H54 (cell line): ENCODE measurements at places on chromosomes 12 and 14.

DNA sequence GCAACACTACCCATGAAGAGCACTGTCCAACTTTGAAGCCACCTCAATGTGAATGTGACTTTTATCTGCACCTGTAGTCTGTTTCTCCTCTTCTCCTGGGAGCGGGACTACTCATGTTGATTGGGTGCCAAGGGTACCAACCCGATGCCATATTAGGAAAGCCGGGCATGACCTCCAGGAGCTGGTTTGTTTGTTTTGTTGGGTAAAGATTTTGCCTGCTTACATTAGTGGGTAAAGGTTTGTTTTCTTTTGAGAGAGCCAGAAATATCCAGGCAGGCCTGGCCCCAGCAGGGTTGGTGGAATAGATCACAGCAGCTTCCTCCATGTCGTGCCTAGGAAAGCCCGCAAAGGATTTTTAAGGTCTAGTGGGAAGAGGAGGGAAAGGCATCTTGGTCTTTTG, 19.7 kb upstream of the ITPK1 start:
- no peak for DNase-seq

DNA sequence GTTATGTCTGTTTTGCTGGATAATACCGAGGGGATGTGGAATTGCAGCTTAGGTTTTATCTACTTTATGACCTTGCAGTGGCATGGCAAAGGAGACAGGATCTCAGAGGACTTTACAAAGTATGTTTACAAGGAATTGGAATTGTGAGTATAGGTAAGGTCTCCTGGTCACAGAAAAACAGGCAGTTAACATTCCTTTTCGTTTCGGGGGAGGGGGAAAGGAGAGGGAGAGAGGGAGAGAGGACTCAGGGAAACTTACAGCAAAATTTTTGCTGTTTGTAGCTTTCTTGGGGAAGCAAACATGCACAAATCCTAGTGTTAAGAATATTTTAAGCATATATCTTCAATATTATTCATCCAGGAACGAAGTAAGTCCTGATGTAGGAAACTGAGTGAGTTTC, 590.5 kb upstream of the LRFN5 start:
- DNase-seq = no peak

DNA sequence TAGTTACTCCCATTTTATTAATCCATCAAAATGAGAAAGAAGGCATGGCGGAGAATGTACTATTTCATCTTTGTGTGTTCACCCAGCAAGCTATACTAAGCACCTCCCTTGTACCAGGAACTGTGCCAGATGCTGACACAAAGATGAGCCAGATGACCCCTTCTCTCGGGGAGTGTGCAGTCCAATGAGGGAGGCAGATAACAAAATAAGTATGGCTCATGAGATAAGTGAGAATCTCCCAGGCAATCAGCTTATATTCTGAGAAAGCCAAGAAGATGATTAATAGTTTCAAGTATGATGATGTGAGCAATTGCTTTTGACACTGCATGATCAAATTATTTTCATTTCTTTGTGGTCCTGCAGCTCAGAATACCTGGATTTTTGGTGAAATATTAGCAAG, 1.3 kb upstream of the TMEM233 start:
- no peak for DNase-seq

DNA sequence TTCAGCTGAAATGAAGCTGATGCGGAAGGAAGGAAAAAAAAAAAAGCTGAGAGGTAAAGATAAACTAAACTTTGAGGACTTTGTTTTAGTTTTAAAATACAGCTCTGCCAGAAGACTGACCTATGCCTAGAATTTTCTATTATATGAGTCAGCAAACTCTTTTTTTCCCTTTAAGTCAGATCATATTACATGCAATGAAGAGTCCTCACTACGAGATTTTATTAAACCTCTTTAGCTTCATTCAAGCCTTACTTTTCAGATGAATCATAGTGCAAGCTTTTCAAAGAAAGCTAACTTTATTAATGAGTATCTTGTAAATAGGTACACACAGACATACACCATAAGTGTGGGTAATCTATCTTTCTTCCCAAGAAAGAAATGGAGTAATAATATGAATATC, 57.8 kb upstream of the FSCB start:
- DNase-seq = no peak

DNA sequence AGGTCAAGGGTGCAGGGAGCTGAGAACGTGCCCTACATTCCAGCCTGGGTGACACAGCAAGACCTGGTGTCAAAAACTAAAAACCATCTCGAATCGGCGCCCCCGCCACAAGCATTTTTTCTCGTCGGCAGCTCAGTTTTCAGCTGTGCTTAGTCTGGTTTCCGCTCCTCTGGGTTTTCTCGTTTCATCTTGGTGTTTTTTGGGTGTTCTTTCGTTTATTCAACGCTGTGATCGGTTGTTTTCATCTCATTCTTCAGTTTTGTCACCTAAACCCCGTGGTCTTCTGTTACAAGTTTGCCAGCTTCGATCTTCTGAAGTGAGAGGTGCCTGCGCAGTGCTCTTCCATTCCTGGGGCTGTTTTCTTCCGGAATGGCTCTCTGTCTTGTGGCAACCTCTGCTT, 41.4 kb downstream of the NOC4L start:
- DNase-seq = no peak

DNA sequence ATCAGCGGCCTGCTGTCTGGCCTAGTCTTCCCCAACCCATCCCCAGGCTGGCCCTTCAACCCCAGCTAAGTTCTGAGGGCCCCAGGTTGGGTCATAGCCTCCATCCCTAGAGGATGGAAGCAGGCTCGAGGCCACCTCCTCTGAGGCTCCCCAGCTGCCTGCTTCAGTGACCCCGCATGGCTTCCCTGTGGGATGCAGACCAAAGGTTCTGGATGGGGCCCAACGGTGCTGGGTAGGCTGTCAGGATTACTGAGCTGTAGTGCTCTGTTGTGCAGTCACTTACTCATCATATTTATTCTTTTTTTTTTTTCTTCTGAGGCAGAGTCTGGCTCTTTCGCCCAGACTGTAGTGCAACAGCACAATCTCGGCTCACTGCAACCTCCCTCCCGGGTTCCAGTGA, 92.0 kb downstream of the IRF2BPL start:
- no peak for DNase-seq

- DNase-seq = no peak
Observed at GRCh38 chr12:11876307-11876706, 194.4 kb upstream of the BCL2L14 start.

DNA sequence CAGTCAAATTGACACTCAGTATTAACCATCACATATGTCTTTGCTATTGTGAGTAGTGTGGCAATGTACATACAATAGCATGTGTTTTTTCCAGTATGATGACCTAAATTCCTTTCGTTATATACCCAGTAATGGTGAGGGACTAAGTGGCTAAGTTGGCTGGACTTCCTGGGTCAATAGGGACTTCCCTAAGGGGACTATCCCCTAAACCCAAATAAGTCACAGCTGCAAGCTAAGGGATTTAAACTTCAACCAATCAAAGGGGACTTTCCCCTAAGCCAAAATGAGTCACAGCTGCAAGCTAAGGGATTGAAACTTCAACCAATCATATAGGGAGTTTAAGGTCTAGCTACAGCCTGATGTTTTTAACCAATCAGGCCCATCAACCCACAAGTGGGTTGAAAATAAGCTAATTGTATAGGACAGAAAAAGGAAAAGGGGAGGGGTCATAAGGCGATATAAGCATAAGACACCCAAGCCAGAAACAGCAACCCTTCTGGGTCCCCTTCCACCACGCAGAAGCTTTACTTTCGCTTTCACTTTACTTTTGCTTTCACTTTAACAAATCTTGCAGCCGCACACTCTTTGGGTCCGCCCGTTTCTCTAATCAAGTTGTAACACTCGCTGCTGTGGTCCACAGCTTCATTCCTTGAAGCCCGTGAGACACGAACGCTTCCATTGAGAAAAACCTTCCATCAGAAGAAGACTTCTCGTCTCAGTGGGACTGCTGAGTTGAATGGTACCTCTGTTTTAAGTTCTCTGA, 404.4 kb downstream of the FLRT2 start:
- peak; percentile 3 for DNase-seq
